ENCODE measurements at places on chromosomes 2 and 18.

DNA sequence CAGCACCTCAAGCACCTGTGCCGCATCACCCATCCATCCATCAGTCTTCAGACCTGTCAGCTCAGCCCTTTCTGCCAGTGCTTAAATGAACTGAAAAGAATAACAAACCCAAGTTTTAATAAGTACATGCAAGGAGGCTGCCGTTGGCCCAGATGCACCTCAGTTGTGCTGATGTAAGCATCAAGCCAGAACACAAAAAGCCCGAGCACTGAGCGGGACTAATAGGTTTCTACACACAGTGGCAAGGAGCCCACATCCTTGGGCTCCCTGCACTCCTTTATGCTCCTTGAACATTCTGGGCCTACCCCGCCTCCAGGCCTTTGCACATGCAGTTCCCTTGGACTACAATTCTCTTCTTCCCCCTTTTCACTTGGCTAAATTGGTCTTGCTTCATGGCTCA is 165.6 kb downstream of the ALK start:
- DNase-seq: no peak

- DNase-seq: no peak
Measured at GRCh38 chr2:1246239-1246638, 167.0 kb upstream of the TPO start.

DNA sequence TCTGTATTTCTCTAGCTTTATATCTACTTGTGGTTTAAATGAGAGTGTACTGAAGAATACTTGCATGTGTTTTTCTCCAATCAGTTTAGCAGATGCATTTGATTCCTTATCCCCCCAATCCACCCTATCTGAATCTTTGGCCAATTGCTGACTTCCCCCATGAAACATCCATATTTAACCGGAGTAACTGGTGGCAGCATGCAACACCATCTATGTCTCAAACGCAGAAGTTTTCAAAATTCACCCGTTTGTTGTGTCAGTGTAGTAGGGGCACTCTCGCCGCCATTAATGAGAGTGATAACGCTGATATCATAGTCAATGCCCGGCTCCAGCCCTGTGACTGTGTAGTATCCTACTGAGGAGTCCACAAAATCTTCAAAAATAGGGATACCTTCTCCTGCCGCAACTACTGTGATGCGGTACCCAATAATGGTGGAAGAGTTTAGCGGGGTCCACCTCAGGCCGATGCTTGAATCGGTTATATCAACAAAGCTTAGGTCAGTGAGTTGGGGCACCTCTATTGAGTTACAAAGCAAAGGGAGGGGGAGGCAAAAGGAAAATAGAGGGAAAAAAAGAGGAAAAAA is 43.1 kb downstream of the FN1 start:
- DNase-seq: no peak

GRCh38 chr18:76459687-76460350 is 35.2 kb downstream of the ZNF516 start:
- peak; percentile 66 for DNase-seq

DNA sequence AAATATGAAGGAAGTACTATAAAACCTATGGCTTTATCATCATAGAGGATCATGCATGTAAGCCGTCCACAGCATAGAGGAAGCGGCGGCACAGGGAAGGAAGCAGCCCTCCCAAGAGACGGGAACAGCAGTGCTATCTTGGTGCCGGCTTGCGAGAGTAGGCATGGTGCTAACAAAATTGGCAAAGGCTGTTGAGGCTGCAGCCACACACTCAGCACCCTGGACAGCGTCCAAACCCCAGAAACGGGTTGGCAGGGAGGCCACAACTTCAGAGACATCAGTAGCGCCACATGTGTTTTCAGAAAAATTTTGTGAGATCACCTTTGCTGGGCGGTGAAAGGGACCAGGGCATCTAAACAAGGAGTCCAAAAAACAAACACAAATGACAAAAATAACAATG is 37.7 kb downstream of the NETO1 start:
- DNase-seq: no peak

DNA sequence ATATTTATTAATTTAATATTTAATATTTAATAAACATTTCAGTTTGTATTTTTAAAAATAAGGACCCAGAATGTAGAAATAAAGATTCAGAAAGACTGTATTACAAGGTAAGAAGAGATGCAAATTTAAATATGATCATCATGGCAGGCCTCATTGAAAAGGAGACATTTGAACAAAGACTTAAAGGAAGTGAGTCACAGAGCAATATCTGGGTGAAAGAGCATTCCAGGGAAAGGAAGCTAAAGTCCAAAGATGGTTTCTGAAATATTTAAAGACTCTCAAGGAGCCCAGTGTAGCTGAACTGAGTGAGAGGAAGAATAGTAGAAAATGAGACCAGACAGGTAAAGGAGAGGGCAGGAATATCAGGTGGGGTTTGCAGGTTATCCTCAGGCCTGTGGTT is 5.9 kb downstream of the SCYGR4 start:
- DNase-seq: no peak

DNA sequence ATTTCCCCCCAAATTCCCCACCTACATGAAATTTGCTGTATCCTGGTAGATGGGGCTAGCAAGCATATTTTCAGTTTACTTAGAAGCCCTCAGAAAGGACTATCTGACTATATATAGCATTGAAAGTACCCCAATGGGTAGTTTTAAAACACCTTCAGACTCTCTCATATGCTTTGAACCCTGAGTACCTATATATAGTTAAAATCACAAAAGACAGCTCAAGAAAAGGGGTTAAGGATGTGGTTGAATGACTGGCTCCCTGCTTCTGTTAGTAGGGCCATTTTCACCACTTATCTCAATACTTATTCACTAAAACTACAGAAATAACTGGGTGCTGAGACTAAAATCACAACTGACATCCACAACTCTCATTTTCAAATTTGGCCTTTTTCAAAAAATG is 18.5 kb downstream of the WDPCP start:
- DNase-seq: no peak

DNA sequence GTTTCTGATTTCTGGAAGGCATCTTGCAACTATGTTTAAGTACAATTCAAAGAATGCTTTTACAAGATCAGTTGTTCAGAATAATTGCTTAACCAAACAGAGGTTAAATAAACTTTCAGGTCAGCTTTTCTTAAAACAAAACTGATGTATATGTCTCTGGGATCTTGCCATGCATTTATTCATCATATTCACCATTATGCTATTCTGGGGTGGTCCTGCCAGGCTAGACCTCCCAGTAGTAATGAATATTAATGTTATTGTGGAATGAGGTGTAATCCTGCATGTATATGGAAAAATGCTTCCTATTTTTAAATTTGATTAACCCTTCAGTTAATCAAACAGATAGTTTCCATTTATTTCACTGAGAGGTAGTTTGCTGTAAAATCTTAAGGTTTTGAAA is 129.3 kb upstream of the RGPD4 start:
- no peak for DNase-seq

DNA sequence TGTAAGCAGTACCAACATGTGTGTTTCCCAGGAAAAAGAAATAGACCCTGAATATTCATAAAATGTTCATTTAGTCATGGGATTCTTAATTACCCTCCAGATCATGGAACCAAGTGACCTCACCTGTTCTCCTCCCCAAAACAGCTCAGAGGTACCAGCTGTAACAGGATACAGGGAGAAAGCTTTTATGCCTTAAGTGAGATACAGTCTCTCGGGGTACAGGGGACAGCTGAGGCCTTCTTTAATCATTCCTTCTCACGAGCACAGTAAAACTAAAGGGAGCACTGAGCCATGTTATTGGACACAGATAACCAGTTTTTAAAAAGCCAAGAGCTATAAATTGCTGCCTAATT is 16.6 kb downstream of the EPHA4 start:
- no peak for DNase-seq

- no peak for DNase-seq
Measured at GRCh38 chr2:205972113-205972512, 113.9 kb downstream of the INO80D start.

GRCh38 chr2:113169002-113169530 is 4.7 kb upstream of the PSD4 start:
- no peak for DNase-seq

DNA sequence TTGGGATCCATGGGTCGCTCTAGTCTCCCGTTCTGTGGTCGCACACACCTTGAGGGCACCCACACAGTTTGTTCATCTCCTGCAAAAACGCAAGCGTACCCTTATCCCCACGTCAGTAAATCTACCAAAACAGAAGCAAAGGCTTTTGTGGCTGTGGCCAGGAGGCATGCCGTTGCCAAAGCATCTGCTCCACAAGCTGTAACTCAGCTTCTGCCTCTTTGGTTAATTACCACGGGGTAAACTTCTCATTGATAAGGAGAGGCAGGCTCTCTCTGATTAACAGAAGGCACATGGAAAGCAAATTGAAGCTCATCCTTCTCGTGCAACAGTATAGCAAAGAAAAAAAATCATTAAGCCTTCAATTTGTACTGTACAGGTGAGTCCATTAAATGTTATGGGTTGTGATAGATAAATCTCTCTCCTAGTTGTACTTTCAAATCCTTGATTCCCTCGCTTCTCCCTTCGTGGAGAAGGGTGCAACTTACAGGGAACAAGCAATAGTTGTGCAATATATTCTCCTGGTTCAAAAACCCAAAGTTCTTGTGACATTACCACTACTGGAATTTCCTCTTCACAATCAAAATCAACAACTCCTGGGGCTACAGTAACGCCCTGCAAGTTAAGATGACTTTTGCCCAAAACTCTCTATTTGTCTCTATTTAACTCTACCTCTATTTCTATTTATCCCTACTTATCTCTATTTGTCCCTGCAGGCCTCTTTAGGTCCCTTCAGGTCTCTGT is 10.3 kb downstream of the PECR start:
- DNase-seq: no peak

DNA sequence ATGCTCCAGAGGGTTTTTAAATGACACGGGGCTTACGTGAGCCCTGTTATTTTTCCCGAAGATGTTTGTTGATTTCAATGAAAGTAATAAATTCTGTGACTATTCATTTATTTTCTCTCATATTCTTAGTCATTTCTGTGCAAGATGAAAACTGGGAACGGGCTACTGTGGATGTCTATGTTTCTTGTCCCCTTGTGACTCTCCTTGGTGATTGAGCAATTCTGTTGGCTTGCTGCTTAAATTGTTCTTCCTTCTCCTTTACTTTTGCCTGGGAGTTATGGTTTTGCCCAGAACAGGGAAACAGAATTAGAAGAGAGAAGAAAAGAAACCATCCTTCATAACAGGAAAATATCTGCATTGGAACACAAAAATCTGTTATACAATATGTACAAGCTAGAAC is 508.2 kb upstream of the DSEL start:
- DNase-seq: no peak

GRCh38 chr2:62687636-62688035 is 17.9 kb upstream of the EHBP1 start:
- no peak for DNase-seq

GRCh38 chr2:222919841-222920526 is 59.1 kb downstream of the ACSL3 start:
- DNase-seq: no peak

DNA sequence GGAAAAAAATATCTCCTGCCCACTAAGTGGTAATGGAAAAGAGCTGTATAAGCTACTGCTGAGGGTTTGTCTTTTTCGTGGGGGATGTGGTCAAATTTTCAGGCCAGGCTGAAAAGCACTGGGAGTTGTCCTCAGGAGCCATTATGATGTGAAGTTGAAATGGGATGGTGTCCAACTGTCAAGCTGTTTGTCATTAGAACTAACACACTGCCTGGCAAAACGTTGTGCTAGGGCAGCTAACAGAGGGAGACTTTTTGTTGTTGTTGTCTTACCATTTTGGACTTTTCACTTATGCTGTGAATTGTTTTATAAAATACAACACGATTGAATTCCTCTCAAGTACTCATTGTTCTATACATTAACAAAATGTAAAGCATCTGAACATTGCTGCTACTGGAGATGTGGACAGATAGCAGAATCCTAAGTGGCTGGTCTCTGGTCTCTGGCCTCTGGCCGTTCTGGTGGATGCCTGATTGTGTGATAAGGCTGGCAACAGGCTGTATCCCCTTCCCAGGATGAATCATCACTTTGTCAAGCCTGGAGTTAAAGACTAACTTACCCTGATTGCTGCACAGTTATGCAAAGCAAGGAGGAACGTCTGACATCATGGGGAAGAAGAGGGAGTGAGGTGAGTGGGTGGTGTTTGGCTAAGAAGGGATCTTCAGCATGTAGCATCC is 2.3 kb downstream of the MYO1B start:
- DNase-seq: no peak

- no peak for DNase-seq
Measured at GRCh38 chr18:904218-905090, at the start of gene ADCYAP1. Gene ADCYAP1, plus strand, starts transcription at chr18:904871. Its CDS starts 516 bp downstream, at chr18:905387.

- no peak for DNase-seq
Measured at GRCh38 chr2:17539611-17540092, 844 bp upstream of the VSNL1 start.

DNA sequence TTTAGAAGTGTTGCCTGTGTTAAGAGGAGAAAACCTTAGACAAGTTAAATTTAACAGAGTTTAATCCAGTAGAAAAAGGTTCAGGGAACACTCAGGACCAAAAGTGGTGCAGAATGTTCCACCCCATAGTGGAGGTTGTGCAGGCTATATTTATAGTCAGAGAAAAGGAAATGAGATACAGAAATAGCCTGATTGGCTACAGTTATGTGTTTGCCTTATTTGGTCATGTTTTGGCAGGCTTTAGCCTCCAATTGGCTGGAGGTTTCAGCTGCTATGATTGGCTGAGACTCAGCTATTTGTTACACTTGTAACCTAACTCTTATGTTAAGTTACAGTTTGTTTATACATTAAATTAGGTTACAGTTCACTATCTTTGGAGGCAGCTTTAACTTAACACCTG is 4.2 kb downstream of the STAMBP start:
- no peak for DNase-seq

DNA sequence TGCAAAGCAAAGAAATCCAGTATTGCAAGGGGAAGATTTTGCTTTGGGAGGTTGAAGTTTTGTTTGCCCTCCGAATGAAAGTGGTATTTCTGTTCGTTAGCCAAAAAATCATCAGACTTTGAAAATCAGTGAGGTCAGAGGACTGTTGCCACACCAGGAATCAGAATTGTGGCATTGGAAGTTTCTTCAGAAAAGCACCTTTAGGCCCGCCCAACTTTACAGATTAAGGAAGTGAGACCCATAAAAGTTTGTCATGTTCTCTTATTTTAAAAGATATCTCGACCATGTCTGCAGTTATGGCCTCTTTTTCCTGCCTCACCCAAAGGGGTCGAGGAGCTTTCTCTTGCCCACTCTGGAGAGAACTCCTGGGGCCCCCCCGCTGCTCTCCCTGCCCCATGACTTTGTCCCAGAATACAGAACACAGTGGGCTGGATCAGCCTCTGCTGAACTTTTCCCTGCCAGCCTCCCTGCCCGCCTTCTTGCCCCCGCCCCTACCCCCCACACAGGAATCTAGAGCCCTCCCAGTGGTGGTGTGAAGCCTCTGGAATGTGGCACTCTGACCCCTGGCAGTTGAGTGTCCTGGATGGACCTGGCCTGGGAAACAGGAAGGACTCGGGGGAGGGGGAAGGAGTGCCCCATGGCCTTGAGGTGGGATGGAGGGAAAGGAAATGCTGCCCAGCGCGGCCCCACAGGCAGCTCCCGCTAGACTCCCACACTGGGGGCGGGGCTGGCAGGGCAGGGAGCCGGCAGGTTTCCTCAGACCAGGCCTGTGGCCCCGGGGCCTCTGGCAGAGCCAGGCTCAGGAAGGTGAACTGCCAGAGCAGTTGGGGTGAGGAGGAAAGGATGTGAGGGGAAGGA is 25.3 kb downstream of the CRIM1 start:
- DNase-seq: peak; percentile 71

Measured in upper lobe of right lung (tissue), 1 donor.